ENCODE measurements at places on chromosomes 5 and 9. TPM values are rescaled to one million over a fixed set of nuclear protein-coding genes. Genes with fewer than 3 reads are reported as not detected.

DNA sequence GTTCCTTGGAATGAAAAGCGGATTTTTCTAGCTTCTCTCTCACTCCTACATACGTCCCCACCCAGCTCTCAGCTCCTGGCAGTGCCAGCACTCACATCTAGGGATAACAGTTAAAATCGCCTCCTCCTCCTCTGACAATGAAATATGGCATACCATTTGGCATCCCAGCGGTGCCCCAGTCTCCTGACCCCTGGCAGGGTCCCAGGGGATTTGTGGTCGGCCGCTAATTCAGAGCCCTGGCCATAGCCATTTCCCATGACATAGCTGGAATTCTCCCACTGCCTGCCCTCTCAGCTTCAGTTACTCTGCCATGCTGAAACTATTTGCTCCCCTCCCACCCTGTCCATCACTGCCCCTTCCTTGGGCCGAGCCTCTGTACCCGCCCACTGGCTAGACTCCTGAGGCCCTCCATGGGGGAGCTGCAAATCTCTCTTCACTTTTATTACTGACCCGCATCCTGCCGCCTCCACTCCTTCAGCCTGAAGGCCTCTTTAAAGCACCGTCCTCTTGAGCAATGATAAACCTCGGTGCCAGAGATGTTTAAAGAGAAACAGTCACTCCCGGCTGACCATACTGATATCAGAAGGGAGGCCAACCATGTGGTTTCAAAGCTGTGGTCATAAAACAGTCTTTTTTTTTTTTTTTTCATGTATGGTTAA, 139.8 kb downstream of the SLIT3 start:
- no peak overlapping the region for H3K4me3 ChIP-seq
- peaks cover 30% of the 10 kb centered on the region for H3K4me1 ChIP-seq
- peak overlapping the region; percentile 94 for H3K27ac ChIP-seq
- DNase-seq: peak; percentile 67

The SPINK5 gene
- total RNA-seq: 19.8 TPM

GRCh38 chr9:81416476-81417298, 272.7 kb downstream of the TLE1 start:
- peaks cover 25% of the 10 kb centered on the region for H3K4me1 ChIP-seq
- H3K27ac ChIP-seq: peak overlapping the region; percentile 8
- no peaks in the 10 kb centered on the region for H3K27me3 ChIP-seq
- H3K4me3 ChIP-seq: no peak overlapping the region

The PTGS1 gene
- total RNA-seq: 8.2 TPM

The SLC36A2 gene
- total RNA-seq: not detected

The PLPPR1 gene
- 1.2 TPM for total RNA-seq

- H3K27me3 ChIP-seq: no peaks in the 10 kb centered on the region
- peaks cover 18% of the 10 kb centered on the region for H3K4me1 ChIP-seq
- no peak overlapping the region for H3K27ac ChIP-seq
- H3K4me3 ChIP-seq: no peak overlapping the region
Measured at GRCh38 chr5:148394587-148395019, 10.8 kb downstream of the FBXO38 start.

DNA sequence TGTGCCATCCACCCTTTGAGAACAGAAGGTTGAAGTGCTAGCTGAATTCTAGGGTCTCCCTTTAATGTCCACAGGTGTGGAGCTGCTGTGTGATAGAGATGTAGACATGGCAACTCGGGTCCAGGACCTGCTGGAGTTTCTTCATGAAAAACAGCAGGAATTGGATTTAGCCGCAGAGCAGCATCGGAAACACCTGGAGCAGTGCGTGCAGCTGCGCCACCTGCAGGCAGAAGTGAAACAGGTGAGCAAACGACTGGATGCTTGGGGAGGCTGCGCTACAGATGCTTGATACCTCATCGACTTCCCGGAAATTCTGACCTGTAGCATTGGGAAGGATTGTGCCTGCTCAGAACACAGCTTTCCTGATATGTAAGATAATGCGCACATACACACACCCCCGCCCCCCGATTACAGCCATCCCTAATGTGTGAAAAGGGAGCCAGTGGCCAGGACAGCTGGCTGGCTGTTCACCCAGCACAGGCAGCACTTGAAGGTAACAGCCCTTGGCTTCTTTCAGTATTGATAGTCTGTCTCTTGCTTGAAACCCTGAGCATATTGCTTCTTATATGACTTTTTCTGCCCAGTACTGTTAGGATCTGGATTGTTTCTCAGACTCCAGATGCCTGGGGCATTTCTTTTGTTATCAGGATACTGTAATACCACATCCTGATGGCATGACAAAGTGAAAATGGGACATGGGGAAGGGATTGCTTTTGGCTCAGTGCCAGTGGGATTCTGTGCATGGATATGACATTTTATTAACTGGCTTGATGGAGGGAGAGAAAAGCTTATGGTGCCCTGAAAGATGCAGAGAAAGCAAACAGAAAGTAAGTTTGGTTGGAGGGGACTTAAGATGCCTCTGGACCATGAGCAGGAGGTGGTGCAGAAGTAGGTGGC, 216.8 kb upstream of the OTULINL start:
- H3K4me3 ChIP-seq: no peak overlapping the region
- peaks cover 56% of the 10 kb centered on the region for H3K36me3 ChIP-seq
- no peak overlapping the region for H3K27ac ChIP-seq
- H3K4me1 ChIP-seq: no peaks in the 10 kb centered on the region

The TSSK1B gene
- 0.78 TPM for total RNA-seq

GRCh38 chr5:74067748-74068541, 441.9 kb downstream of the ARHGEF28 start:
- no peak overlapping the region for H3K27ac ChIP-seq
- no peak overlapping the region for H3K4me3 ChIP-seq
- DNase-seq: no peak

The PCDHB15 gene
- total RNA-seq: 2.4 TPM

DNA sequence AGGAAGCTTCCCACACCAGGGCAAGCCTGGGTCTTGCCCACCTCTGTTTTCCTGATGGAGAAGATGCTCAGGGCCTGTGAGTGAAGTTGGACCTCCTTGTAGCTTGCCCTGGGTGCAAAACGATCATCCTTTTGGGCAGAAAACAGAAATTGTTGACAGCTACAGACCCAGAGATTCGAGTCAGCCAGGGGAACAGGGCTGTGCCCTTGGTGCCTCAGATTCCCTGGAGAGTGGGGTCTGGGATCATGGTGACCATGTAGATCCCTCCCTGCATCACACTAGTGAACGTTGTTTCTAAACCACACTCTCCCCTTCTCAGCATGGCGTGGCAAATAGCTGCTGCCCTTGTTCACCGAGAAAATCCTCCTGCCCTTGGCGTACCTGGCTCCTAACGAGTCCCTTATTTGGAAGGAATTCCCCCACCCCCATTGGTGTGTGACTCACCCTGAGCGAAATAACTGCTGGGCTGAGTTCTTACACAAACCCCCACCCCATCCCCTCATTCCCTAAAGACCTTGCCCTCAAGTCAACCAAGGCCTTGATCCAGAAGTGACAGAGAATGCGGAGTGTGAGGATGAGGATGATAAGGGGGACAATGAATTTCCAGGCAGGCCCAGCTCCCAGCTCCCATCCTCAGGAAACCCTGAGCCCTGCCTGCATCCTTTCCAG, 1.1 kb upstream of the DCANP1 start:
- no peak overlapping the region for H3K4me3 ChIP-seq
- H3K36me3 ChIP-seq: no peaks in the 10 kb centered on the region
- DNase-seq: no peak
- H3K4me1 ChIP-seq: peaks cover 33% of the 10 kb centered on the region
- H3K27me3 ChIP-seq: peaks cover 14% of the 10 kb centered on the region

The AIF1L gene
- total RNA-seq: 20.0 TPM

DNA sequence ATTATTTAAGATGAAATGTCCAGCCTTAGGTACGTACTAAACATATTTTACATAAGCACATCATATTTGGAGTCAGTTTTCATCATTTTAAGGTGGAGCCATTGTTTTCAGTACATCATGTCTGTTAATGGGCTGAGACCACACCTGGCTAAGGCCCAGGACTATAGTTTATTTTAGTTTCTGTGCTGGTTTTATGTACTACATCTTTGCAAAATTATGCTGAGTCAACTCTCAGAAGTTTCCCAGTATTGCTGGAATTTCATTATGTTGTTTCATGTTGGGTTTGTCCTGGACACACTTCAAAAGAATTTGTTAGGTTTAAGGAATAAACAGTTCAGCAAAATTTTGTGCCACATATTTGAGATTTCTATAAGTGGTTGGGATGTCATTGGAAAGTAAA, 171.2 kb downstream of the CCDC171 start:
- H3K27me3 ChIP-seq: no peaks in the 10 kb centered on the region
- H3K27ac ChIP-seq: no peak overlapping the region
- no peak for DNase-seq
- no peaks in the 10 kb centered on the region for H3K36me3 ChIP-seq

The ENTPD2 gene
- 5.2 TPM for total RNA-seq

The SH3GLB2 gene
- total RNA-seq: 174 TPM

- no peak overlapping the region for H3K4me3 ChIP-seq
- H3K27me3 ChIP-seq: no peaks in the 10 kb centered on the region
- peak overlapping the region; percentile 7 for H3K27ac ChIP-seq
- no peak for DNase-seq
- peaks cover 25% of the 10 kb centered on the region for H3K4me1 ChIP-seq
Measured at GRCh38 chr9:116484492-116485061, 202.5 kb upstream of the TRIM32 start.

Data from mesothelial cell of epicardium (in vitro differentiated cells).